ENCODE measurements at places on chromosomes 16 and 17.

- DNase-seq = no peak
Observed at GRCh38 chr17:63361182-63361581, 84.9 kb downstream of the CYB561 start.

DNA sequence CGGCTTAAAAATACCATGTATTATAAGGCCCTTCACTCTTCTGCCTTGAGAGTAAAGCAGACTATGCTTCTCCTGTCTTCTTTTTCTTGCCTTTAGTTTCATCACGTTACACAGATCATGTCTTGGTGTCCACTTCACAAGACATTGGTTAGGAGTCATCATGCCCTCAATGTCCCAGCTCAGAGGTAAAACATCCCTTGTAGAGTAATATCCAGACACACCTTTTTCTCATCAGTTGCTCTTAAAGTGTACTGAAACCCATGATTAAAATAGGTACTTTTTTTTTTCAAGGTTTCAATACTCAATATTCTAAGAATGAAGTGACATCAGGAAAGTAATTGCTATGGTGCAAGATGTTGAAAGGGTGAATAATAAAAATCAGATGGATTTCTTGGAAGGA lies 267.8 kb downstream of the PMP22 start:
- DNase-seq = no peak

DNA sequence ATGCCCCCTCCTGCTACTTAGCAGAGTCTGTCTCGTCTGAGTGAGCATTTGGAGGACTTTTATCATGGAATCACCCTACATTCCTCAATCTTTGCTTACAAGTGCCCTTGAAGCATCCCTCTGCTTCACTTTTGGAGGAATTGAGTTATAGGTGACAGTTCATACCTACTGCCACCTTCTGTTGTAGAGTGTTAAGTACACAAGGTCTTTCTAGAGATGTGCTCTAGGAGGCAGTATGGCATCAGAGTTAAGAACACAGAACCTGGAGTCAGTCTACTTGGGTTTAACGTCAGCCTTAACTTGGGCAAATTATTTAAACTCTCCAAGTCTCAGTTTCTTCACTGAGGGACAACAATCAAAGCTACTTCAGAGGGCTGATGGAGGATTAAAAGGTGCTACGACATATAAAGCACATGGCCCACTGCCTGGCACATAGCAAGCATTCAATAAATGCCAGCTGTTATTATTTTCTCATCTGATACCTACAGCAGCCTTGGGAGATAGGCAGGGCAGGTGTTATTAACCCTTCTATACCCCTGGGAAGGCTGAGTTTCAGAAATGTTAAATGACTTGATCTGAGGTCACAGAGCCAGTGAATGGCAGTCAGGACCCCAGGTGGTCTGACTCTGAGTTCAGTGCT lies 62.2 kb downstream of the UTP18 start:
- peak; percentile 40 for DNase-seq

DNA sequence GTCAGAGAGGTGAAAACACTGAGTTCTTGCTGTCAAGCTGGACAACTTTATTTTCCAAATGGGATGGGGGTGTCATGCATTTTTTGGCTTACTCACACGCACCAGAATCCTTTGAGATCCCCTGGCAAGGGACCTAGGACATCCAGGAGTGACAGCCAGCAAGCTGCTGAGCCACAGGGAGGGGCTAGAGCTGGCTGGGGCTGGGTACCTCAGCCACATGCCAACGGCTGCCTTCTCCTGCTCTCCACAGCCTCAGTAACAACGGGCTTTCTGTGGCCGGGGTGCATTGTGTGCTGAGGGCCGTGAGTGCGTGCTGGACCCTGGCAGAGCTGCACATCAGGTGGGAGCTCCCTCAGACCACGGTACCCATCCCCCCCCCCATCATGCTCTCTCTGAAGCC lies 47.6 kb downstream of the NLRC5 start:
- DNase-seq = no peak

GRCh38 chr17:8630802-8631553 lies 453 bp upstream of the MYH10 start:
- peak; percentile 100 for DNase-seq

- no peak for DNase-seq
Observed at GRCh38 chr17:83032781-83033180, 46.6 kb upstream of the METRNL start.

DNA sequence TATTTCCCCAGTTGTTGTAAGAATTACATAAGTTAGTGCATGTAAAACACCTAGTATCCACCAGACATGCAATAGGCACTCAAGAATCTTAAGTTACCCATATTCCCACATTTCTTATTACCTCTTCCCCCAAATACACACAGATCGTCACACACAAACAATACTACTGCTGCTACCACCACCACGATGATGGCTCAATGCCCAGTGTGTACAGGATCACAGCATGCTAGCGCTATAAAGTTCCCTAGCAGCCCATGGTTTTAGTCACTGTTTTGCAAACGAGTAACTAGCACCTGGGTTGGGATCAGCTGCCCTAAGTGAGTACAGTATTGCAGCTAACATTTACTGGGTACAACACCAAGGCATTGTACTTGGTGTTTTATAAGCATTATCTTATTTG lies 411.7 kb downstream of the UTP18 start:
- DNase-seq = no peak

- DNase-seq = no peak
Observed at GRCh38 chr17:68544111-68544915, 32.1 kb downstream of the PRKAR1A start.

DNA sequence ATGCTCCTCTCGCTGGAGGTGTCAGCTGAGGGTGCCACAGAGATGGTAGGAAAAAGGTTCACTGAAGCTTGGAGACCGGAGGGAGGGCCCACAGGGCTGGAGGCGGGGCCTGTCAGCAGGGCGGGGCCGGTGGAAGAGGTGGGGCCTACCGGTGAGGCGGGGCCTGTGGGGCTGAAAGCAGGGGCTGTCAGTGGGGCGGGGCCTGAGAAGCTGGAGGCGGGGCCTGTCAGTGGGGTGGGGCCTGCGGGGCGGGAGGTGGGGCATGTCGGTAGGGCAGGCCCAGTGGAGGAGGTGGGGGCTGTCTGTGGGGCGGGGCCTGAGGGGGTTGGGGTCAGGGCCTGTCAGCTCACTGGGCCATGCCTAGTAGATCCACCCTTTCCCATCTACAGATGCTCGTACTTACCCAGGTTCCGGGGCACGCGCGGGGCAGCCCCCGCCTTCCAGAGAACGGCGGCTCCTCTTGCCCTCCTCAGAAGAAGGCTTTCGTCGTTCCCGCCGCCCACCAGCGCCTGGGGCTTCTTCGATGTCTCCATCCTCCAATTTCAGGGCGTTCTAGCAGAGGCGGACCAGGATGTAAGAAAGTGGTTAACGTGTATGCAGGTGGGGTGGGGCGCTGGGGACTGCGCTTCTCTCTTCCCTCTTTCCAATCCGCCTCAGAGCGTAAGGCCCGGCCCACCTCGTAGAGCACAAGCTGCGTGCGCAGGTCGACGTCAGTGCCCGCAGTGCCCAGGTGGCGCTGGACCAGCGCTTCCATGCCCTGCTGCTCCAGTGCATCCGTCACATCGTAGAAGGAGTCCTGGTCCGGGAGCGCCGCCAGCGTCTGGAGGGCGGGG lies 9.8 kb downstream of the TMEM208 start:
- DNase-seq = peak; percentile 67

- no peak for DNase-seq
Observed at GRCh38 chr17:50836826-50837225, 1.4 kb downstream of the WFIKKN2 start.

DNA sequence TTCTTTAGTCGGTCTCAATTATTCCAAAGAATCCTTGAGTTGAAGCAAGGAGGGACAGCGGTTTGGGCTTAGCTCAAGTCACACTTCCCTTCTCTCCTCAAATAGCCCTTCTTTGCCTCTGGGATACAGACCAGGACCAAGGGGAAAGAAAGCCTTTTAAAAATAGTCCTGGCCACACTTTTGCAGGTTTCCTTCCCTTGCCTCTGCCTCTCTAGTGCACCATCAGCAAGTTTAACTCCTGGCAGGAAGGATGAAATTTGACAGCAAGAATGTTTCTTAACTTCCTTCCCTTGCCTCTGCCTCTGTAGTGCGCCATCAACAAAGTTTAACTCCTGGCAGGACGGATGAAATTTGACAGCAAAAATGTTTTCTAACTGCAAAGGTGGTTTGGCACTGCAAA lies 7.2 kb upstream of the G6PC1 start:
- DNase-seq = peak; percentile 25

- no peak for DNase-seq
Observed at GRCh38 chr16:70779361-70779760, 21.6 kb downstream of the VAC14 start.

DNA sequence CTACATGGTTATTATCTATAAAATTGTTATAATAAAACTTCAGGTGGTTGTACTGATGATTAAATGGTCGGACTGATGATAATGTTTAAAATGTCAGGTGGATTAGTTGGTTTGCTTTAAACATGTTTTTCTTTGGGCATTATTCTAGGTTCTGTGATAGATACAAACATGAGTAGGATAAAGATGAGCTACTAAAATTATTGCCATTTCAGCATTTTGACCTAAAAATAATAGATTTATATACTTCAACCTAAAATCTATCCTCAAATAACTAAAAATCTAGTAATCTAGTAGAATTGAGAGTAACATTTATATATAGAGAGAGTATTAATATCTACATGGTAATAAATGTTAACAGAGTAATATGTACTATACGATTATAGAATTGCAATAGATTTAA lies 241.7 kb upstream of the CDH8 start:
- DNase-seq = no peak

GRCh38 chr17:61487161-61487988 lies 35.2 kb downstream of the TBX4 start:
- no peak for DNase-seq

GRCh38 chr17:75356260-75356937 lies 49.1 kb downstream of the GRB2 start:
- DNase-seq = peak; percentile 54

- DNase-seq = no peak
Observed at GRCh38 chr17:67682196-67682595, 35.5 kb upstream of the NOL11 start.

DNA sequence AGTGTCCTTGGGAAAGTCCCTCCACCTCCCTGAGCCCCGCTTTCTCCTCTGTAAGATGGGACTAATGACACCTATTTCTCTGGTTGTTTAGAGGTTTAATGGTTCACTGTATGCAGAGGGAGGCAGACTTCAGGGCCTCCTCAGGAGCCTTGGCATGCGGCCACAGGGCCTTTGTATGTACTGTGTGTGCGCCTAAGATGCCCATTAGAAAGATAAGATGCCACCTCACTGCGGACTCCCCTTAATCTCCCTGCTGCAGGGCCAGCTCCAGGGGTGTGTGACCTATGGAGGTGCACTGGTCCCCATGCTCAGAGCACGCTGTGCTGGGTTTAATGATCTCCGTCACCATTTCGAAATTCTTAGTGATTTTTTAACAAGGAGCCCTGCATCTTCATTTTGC lies 59.3 kb downstream of the TMEM235 start:
- DNase-seq = no peak

- DNase-seq = no peak
Observed at GRCh38 chr17:10790491-10791401, 13.2 kb downstream of the TMEM238L start.

GRCh38 chr17:39002991-39003715 lies 36.0 kb upstream of the FBXO47 start:
- DNase-seq = peak; percentile 41

- DNase-seq = no peak
Observed at GRCh38 chr16:20918486-20919239, 18.1 kb downstream of the LYRM1 start.

DNA sequence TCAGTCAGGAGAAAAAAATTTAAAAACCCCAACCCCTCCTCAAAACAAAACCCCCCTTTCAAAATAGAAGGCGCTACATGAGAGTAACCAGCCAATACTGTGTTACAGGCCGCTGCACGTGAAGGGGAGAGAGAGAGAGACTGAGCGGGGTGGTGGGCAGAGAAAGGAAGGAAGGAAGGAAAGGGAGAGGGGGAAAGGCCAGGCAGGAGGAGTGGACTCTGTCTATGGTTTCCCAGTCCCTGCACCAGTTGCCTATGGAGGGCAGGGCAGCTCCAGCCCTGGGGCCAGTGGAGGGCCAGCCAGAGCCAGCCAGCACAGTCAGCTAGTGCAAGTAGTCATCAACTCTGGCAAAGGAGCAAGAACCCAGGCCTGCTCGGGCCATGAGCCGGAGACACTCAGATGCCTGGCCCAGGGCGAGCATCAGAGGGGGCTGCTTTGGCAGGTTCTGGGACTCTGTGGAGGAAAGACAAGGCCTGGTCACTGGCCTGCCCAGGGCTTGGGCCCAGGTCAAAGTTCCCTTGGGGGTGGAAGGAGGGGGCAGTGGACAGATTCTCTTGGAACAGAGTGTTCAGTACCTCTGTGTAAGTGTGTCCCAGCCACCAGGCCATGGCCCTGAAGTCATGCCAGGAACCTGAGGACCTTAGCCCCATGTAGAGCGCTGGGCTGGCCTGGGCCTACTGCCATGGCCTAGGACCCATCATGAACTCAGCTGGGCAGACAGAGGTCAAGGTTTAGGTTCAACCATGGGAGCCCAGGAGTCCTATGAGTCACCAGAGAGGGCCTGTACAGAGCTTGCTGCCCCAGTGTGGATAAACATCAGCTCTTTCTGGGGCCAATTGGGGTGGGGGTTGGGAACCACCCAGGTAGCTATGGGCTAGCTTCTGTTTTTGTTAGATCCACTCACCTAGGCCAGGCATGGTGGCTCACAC lies 7.3 kb upstream of the GFOD2 start:
- no peak for DNase-seq

GRCh38 chr16:69150146-69150865 lies 17.9 kb downstream of the UTP4 start:
- DNase-seq = peak; percentile 92

- no peak for DNase-seq
Observed at GRCh38 chr17:48546924-48547807, 2.3 kb upstream of the HOXB2 start.

- no peak for DNase-seq
Observed at GRCh38 chr16:10879681-10880589, 2.9 kb downstream of the CIITA start.

DNA sequence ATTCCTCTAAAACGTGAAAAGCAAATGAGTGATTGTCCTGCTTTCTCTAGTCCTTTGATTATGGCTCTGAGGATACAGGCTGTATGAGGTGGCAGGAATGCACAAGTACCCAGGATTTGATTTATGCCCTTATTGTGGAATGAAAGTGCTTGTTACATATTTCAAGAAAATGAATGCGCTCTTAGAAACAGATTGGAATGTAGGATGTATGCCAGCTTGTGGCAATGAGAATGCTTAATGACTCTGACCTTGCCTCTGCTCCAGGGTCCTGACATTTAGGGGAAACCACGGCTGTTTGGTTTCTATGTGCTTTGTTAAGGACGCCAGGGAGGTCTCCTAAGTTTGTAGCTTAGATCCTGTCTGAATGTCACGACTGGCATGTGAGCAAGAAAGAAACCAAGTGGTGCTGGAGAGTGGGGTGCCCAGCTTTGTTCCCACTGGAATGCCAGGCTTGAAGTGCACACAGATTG lies 22.0 kb downstream of the PRCD start:
- peak; percentile 69 for DNase-seq

GRCh38 chr16:81469710-81470535 lies 25.3 kb downstream of the CMIP start:
- no peak for DNase-seq

DNA sequence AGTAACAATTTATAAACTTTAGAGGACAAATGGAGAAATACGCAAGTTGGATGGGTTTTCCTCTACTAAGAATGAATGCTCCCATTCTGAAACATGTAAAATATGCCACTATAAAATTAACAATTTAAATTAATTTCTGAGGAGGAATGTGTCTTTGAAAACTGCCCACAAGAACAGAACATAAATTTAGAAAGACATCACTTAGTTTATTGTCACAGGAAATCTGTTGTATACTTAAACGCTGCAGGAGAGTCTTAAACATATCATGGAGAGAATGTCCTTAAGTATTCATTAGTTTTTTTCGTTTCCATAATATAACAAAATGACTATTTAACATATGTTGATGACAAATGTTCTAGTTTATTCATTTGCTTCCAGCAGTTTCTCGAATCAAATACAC lies 29.6 kb downstream of the USP32 start:
- no peak for DNase-seq
